SK-MEL-5 (cell line): ENCODE measurements at places on chromosomes 16 and 17. TPM values are rescaled to one million over a fixed set of nuclear protein-coding genes. Genes with fewer than 3 reads are reported as not detected.

The SOST gene
- total RNA-seq, result not detected in 2 replicates

The KRT26 gene
- total RNA-seq, result not detected in 2 replicates

The CRHR1 gene
- total RNA-seq, result 0.27 and 0.48 TPM in 2 replicates

The NLRC5 gene
- total RNA-seq, result 3.5 and 6.9 TPM in 2 replicates

The NAGS gene
- 0.96 and 1.8 TPM in 2 replicates for total RNA-seq

The HLF gene
- 0.24 and 1.8 TPM in 2 replicates for total RNA-seq

The SGCA gene
- not detected in 2 replicates for total RNA-seq

The CD68 gene
- 69.3 and 74.5 TPM in 2 replicates for total RNA-seq

The MPP3 gene
- total RNA-seq, result 4.0 and 6.3 TPM in 2 replicates

The CETP gene
- not detected in 2 replicates for total RNA-seq

The MEOX1 gene
- not detected in 2 replicates for total RNA-seq
